Fibroblast of skin of left biceps (primary cell): ENCODE measurements at places on chromosomes 1 and 21.

DNA sequence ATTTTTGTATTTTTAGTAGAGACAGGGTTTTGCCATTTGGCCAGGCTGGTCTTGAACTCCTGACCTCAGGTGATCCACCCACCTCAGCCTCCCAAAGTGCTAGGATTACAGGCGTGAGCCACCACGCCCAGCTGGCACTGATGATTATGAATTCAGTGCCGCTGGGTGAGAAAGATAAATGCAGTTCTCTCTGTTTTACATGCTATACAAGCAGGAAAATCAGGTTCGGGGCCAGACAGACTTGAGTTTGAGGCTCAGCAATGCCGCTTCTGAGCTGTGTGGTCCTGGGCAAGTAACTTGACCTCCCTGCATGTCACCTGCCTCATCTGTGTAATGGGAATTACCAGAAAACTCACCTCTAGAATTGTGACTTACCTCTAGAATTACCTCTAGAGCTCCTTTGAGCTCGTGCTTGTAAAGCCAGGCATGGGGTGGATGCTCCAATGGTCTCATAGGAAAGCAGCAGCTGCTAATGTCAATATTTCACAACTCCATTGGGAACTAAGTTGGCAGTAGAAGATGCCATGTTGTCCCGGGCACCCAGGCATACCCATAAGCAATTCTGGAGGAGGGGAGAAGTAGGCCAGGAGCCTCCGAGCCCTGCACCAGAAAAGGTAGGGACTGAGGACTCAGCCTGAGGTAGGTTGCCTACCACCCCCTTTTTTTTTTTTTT lies 119.8 kb upstream of the SLC25A33 start:
- DNase-seq = no peak

DNA sequence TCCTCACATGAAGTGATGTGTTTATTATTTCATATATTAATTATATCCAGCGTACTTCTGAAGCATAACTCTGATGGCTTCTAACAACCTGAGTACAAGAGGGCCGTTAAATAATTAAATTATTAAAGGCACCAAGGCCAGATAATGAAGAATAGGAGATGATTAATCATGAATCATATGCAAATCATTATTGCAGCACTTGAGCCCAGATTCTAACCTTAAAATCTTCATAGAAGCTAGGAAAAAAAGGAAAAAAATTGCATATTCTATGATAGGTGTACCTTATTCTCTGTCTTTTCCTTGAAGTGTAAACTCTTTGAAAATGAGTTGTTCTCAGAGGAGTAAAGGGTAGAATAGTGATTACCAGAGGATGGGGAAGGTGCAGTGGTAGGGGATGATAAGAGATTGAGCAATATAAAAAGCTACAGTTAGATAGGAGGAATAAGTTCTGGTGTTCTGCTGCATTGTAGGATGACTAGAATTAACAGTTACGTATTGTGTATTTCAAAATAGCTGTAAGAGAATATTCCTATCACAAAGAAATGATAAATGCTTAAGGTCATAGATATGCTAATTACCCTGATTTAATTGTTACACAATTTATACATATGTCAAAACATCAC lies 51.1 kb downstream of the SWT1 start:
- DNase-seq = no peak

- no peak for DNase-seq
These were observed at the start of gene DPM3 for GRCh38 chr1:155139895-155140629. DPM3 (minus strand) TSS chr1:155140531; CDS start chr1:155140240, 291 bp downstream.

- no peak for DNase-seq
These were observed 3.7 kb downstream of the SLC19A1 start for GRCh38 chr21:45538381-45539045.

GRCh38 chr1:204994086-204994862 lies 48.7 kb upstream of the CNTN2 start:
- DNase-seq = no peak

DNA sequence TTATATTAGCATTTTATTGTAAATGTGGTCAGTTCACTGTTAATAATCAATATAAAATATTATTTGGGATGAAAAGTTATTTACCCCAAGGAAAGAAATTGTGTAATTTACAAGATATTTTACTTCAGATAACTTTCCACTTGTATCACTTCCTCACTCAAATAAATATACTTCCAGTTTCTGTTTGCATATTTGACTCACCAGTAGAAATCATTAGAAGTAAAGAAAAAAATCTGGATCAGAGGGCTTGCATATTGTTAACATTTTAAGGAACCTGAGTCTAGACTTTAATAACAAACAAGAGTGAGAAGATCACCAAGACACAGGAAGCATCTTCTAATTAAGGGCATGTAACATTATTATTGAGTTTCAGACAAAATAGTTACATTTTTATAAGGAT lies 347 bp upstream of the KRTAP20-4 start:
- no peak for DNase-seq

GRCh38 chr1:54207287-54207686 lies 7.3 kb downstream of the MRPL37 start:
- DNase-seq = no peak

GRCh38 chr1:175673371-175674150 lies 69.8 kb downstream of the TNR start:
- no peak for DNase-seq

DNA sequence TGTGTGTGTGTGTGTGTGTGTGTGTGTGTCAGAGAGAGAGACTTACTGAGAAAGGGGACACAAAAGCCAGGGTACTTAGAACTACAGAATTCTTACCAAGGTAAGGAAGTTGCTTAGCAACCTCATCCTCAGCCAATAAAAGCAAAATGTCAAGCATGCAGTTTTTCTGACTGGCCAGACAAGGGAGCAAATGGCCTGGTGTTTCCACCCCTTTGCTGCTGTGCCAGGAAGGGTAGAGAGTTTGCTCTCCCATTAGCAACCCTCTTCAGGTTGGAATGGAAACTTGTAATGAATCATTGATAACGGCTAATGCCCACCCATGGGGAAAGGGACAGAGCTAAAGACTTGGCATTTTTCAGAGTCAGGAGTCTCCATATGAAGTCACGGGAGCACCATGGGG lies 10.6 kb downstream of the RXRG start:
- DNase-seq = no peak

- no peak for DNase-seq
These were observed 119.7 kb downstream of the PSMG1 start for GRCh38 chr21:39063517-39063916.

DNA sequence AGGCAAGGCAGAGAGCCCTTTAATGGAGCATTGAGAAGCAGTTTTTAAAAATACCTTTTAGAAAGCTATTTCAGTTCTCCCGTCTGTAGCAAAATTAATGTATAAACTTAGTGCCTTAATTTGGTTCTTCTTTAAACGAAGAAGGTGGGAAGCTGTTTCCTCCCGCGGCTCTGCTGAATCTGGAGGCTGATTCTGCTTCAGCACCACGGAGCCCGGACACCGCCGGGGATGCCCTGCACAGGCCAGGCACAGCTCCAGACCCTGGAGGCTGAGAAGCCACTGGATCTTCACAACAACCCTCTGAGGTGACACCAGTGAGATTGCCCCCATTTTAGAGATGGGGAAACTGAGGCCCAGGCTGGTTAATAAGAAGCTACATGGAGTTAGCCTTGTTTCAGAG lies 175.8 kb upstream of the VAMP3 start:
- DNase-seq = no peak

- DNase-seq = no peak
These were observed 18.7 kb upstream of the ADAR start for GRCh38 chr1:154626456-154627256.

GRCh38 chr1:173509797-173510196 lies 32.7 kb downstream of the PRDX6 start:
- DNase-seq = no peak

GRCh38 chr1:11447903-11448302 lies 31.1 kb upstream of the DISP3 start:
- no peak for DNase-seq

DNA sequence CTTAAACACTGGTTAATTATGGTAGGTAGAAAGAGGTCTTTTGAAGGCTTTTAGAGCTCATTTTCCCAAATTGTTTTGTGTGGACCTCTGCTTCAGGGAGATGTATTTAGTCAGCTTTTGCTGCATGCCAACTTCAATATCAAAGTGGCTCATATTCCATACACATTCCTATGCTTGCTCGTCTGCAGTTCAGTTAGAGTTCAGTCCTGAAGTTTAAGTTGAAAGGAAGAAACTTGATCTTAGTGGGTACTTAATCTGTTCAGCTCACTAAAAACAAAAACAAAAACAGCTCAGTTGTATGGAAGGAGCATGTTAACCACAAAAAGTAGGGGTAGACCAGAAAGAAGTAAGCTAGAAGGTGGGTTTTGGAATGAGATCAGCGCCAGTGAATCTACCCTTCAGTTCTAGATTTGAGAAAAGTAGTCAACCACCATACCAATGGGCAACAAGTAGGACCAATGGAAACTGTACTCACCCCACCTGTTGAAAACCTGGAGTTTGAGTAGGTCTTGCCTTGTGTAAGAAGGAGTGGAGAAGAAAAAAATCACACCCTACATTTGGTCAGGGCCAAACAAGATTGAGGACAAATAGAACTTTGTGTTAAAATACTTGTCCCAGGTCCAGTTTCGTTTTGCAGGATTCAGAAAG lies 58.0 kb downstream of the LEPR start:
- no peak for DNase-seq

DNA sequence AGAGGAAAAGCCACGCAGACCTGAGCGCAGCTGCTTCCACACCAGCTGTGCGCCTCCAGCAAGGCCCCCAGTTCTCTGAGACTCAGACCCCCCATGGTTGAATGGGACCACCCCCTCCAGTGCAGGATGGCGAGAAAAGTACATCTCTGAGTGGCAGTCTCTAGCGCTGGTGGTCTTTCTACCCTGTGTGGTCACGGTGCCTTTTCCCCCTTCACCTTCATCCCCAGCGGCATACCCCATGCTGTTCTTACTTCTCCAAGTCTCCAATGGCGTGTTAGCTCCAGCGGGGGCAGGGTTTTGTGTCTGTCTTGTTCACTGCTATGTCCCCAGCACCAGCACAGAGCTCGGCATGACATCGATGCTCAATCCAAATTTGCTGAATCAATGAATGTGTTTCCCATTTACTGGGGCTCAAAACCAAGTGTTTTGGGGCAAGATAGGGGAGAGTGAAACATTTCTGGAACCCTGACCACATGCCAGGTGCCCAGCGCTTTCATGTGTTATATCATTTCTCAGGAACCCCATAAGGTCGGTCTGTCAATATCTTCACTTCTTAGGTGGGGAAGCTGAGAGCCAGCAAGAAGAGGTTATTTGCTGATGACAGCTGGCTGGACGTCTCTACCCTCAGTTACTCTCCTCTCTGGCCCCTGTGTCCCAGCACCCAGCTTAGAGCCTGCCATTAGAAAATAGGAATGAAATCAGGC lies 959 bp upstream of the SDC3 start:
- no peak for DNase-seq
